ENCODE measurements at places on chromosomes 6 and 20.
A peak's percentile ranks its signal among the peaks of the same experiment; 100 is the strongest.

- DNase-seq = no peak
These were observed 78.6 kb downstream of the KCNB1 start for GRCh38 chr20:49403911-49404310.

- no peak for DNase-seq
These were observed 106.3 kb downstream of the PRKN start for GRCh38 chr6:162621246-162621645.

DNA sequence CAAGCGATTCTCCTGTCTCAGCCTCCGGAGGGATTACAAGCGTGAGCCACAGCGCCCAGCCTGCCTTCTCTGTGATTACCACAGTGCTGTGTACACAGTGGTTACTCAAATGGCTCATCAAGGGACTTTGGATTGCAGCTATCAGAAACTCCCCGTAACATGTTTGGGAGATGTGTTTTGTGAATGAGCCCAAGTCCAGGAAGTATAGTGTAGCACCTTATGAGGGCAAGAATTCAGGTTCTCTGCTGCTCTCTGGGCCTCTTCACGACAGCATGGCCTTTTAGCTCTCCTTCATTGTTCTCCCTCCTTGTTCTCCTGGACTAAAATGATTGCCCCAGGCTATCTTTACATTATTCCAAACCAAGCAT lies 34.1 kb upstream of the RPL7L1 start:
- no peak for DNase-seq

DNA sequence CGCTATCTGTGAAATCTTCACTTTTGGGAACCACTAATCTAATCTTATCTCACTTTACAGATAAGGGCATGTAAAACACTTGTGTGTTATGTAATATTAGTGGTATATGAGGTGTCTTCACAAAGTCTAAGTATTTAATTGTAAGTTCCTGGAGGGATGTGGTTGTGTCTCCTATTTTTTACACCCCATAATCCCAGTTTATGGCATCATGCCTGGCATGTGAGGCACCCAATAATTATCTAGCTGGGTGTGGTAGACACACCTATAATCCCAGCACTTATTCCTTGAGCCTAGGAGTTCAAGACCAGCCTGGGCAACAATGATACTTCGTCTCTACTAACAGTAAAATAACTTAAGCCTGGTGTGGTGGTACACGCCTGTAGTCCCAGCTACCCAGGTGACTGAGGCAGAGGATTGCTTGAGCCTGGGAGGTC lies 16.5 kb upstream of the TBCC start:
- no peak for DNase-seq

DNA sequence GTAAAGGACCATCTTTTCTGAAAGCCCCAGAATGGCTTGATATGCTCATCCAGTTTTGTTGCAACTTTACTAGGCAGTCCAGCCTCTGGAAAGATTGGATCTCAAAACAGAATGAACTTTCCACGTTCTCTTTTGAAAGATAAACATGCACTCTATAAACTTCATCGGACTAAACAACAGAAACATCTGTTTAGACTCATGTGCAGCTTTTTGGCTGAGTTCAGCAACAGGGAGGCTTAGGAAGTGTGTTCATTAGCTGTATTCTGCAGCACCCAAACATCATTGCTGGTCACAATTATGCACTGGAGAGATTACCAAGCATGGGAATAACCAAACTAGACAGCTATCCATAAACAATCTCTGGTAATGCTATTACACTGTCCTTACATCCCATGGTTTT lies 180.5 kb downstream of the TENT5A start:
- no peak for DNase-seq

DNA sequence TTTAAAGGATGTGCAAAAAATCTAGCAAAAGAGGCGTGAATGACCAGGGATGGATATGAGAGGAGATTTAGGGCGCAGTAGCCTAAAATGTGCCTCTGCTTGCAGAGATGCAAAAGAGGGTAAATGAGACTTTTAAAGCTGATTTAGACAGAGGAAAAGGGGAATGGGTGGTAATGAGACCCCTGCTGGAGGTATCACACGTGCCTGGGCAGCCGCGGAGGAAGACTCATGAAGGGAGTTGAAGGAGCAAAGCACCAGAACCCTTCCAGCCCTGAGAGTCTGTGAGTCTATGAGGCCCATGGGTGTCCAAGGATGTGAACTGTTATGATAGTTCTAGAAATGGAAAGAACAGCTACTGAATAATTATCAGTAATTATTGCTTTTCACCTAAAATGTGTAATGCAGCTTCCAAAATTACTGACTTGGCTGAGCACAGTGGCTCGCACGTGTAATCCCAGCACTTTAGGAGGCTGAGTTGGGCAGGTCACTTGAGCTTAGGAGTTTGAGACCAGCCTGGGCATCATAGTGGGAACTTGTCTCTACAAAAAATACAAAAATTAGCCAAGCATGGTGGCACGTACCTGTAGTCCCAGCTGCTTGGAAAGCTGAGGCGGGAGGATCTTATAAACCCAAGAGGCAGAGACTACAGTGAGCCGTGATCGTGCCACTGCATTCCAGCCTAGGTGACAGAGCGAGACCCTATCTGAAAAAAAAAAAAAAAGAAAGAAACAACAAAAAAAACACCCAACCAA lies 38.2 kb upstream of the TIAM2 start:
- DNase-seq = no peak

- DNase-seq = no peak
These were observed 41.3 kb upstream of the NAA20 start for GRCh38 chr20:19975901-19976300.

- no peak for DNase-seq
These were observed 123.9 kb downstream of the COL12A1 start for GRCh38 chr6:75081921-75082320.

- DNase-seq = no peak
These were observed 354.7 kb downstream of the CDC5L start for GRCh38 chr6:44742201-44742600.

DNA sequence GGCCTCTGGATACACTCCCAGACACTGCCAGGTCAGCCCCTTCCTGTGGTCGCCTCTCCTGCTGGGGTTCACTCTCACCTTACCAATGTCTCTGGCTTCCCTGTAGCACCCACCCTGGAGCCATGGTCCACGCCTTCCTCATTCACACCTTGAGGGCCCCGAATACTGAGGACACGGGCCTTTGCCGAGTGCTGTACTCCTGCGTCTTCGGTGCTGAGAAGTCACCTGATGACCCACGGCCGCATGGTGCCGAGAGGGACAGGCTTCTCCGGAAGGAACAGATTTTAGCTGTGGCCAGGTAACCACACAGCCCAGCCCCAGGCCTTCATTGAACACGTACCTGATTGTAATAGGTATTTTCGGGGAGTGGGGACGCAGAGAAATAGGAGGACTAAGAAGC lies 1.6 kb downstream of the AP5S1 start:
- no peak for DNase-seq

DNA sequence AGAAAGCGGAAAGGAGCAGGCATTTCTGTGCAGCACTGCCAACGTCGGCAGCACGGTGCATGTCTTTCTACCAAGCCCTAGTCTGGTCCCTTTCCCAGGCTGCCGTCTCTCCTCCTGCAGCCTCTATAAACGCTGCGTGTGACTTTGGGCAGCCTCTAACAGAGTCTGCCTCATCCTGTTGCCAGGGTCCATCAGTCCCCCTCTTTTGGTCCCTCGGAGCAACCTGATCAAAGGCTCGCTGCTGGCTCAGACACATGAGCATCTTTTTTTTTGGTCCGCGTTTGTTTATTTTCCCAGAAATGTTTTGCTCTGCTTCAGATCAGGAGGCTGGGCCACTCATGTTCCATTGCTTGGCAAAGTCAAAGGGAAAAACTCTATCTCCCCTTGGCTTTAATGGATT lies 166.8 kb upstream of the CST7 start:
- no peak for DNase-seq

- no peak for DNase-seq
These were observed 8.6 kb downstream of the HS3ST5 start for GRCh38 chr6:114334237-114334636.

DNA sequence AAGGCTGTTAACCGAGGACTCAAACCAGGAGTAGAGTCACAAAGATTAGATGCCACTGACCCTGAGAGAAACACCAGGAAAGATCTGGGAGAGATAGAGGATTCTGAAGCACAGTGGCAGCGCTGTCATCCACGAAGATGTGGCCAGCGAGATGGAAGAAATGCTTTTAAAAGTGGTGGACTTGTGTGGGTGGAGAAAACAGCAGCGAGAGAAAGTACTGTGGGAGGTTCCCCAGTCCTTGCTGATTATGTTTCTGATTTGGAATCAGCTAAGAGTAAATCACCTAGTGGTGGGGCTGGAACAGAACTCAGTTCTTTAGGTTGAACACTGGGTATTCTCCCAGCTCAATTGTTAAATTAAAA lies 435 bp upstream of the ZNF322 start:
- DNase-seq = no peak

DNA sequence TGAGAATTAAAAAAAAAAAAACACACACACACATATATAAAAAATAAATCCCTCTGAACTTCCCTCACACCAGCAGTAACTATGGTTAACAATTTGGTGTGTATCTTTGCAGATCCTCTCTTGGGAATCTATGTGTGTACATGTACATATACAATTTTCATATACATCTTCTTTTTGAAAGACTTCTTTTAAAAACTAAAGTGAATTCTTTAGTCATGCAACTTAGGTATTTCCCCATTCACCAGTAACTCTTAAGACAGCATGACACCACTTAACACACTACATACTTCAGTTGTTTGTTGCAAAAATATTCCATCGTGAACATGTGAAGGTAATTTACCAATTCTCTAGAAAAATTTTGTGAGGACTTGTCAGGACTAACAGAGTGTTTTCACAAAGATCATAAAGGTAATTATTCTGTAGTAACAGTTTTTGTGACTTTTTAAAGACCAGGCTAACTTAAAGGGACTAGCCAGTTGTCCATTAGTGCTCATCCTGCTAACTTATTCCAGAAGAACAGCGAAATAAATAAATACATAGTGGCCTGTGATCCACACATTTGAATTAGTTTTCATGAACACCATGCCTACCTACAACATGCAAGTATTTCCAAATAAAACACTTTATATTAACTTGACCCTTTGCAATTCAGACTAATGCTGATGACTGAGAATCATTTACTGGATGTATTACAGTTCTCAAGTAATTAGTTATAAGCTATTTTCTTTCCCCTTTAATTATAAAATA lies 12.1 kb downstream of the RBM39 start:
- no peak for DNase-seq

DNA sequence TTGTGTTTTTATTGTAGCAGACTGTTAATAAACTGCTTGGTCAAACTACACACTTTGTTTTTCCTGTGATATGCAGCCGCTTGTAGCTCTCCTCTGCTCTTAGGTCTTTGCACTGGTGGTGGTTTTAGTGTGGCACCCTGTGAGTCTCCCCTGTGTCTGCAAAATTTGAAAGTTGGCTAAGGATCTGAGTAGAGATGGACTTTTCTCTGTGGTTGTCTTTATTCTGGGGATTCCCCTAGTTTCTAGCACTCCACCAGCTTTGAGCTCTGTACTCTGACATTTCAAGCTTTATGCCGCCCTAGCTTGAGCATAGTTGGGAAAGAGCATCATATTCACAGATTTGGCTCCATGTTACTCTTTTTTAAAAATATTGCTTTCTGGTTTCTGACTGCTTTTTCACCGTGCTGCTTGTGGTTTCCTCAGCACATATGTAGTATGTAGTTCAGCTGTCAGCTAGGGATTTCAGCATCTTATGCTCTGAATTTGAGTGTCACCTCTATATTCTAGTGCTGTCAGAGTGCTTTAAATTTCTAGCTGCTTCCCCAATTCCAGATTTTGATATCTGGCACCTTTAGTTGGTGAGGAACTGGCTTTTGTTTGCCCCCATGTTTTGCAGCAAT lies 25.4 kb downstream of the CDYL start:
- no peak for DNase-seq

DNA sequence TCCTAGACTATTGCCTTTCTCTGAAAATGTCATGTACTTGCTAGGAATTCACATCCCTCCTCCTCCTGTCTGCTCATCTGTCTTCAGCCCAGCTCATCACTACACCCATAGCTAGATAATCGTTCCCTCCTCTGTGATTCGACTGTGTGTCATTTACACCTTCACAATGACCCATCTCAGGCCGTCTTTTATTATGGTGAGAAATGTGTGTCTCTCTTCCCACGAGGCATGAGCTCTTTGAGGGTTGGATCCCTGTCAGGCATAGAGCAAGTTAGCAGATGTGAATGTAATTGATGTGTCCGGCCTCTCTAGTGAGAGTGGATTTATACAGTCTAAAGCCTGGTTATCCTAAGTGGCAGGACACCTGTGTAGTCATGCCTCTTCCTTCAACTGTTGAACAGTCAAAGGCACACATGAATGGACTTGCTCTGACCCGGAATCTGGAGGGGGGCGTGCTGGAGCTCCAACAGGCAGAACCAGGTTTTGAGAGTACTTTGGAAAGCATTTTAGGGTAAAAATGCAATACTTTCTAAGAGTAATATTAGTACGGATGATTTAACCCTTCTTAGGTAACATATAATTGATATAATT lies 182.1 kb downstream of the UTRN start:
- no peak for DNase-seq

GRCh38 chr6:149140137-149140909 lies 177.2 kb upstream of the TAB2 start:
- peak; percentile 47 for DNase-seq

DNA sequence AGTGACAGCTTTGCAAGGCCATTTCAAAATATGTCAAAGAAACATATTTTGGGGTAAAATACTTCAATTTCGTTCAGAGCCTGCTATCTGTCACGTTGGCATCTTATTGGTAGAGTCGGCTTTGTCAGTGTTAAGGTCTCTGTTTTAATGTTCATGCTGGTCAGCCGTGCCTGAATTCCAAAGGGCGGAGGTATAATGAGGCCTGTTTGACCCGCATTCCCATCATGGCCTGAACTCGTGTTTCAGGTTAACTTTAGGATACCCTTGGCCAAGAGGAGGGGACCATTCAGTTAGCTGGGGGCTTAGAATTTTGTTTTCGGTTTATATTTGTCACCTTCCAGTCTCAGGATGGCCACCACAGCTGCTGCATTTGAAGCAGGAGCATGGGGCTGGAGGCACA lies 236.4 kb downstream of the NFATC2 start:
- DNase-seq = no peak

- DNase-seq = no peak
These were observed 12.0 kb downstream of the DEFB114 start for GRCh38 chr6:49951926-49952325.

- no peak for DNase-seq
These were observed 414.0 kb downstream of the GJA1 start for GRCh38 chr6:121849477-121849876.

GRCh38 chr6:159212028-159212427 lies 42.8 kb downstream of the FNDC1 start:
- DNase-seq = no peak

DNA sequence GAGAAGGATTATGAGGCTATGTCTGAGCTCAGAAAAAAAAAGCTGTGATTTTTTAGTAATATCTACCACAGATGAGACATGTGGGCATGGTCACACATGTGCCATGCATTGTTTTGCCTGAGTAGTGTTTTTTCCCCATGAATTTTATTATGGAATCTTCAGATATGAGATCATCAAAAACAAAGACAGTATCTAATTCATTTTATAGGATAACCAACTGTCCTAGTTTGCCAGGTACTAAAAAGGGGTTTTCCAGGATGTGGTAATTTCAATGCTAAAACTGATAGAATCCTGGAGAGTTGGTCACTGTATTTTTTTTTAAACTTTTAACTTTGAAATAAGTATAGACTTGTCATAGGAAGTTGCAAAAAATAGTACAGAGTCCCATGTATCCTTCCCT lies 127.4 kb upstream of the MAP3K7 start:
- no peak for DNase-seq

Measured in stimulated activated CD4-positive, alpha-beta T cell treated with anti-CD3 and anti-CD28 coated beads, Interleukin-1b, Interleukin-23, amount 100 ng/mL, for 24 hours (primary cell).